ENCODE measurements at places on chromosomes 4 and X. TPM values are rescaled to one million over a fixed set of nuclear protein-coding genes. Genes with fewer than 3 reads are reported as not detected.

GRCh38 chrX:83416273-83416672 is 91.8 kb upstream of the POU3F4 start:
- no peak for DNase-seq

- DNase-seq = no peak
Measured at GRCh38 chr4:1325681-1326635, 21.1 kb upstream of the UVSSA start.

DNA sequence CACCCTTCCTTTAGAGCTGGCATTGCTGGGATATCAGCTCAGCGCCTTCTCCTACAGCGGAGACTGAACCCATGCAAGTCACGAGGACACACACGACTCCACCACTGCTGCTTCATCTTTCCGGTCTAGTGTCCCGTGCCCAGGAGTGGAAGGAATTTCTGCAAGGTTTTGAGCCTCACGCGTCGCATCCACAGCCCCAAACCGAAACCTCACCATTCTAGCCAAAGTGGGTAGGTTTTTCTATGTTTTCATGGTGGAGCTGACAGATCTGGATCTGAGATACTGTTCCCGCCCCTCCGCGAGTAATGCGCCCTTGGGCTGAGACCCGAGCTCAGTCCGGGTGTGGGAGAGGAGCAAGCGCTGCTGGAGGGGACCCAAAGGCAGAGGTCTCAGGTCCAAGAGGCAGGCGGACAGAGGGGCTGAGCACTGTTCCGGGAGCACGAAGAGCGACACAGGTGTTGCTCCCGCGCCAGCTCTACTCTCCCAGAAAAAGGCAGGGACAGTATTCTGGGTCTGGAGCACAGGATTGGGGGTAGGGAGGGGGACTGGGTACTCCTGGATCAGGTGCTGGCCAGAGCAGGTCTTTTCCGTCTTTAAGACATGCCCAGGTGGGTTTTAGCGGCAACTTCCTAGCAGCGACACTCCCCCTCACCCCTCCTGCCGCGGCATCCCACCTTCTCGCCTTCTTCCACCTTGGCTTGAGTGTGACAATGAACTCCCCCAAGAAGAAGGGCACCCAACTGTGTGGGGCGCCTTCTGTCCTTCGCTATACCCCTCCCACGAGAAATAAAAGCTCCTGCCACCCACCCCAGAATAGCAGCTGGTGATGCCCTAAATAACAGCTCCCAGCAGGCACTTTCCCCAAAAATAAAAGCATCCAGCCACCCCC is 1.8 kb downstream of the EPHA5 start:
- no peak for DNase-seq

- no peak for DNase-seq
Measured at GRCh38 chrX:78643096-78643495, 16.0 kb downstream of the RTL3 start.

DNA sequence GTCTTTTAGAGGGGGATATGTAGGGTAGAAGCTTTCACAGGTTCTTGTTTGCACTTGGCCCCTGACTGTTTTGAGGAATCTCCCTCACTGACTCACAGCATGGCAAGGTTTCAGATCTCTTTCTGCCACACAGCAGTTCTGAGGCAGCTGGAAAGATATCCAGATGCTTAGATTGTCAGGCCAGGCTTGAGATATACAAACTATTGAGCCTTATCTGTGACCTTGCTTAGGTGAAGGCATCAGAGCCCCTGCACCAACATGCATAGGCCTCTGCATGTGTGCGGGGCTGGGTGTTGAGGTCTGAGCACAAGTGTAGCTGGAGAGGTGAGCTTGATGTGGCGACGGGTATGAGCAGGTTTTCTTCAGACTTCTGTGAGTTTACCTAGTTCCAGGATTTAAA is 80.9 kb upstream of the MSANTD1 start:
- DNase-seq = no peak

DNA sequence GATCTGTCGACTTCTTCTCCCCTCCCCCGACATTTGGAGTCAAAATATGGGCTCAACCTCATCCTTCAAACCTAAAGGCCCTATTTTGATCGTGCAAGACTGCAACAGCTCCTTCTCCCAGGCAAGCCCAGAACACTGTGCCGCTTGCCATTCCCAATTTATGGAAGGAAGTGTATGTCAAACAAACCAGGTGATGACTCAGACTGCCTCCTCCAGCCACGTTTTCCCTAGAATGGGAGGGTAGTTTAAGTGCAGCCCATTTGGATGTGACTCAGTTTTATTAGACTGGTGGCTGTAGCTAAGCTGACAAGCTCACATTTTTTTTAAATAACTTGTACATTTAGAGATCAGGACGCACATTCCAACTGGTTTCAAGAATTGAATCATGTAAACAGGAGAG is 570.4 kb upstream of the DIPK2B start:
- no peak for DNase-seq

DNA sequence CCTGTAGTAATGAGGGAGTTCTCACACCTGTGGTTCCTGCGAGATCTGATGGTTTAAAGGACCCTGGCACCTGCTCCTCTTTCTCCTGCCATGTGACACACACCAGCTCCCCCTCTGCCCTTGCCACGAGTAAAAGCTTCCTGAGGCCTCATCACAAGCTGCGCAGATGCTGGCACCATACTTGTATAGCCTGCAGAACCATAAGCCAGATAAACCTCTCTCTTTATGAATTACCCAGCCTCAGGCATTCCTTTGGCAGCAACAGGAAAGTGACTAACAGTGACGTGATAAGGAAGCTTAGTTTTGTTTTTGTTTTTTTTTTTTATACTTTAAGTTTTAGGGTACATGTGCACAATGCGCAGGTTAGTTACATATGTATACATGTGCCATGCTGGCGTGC is 130.9 kb downstream of the AFAP1 start:
- DNase-seq = no peak

DNA sequence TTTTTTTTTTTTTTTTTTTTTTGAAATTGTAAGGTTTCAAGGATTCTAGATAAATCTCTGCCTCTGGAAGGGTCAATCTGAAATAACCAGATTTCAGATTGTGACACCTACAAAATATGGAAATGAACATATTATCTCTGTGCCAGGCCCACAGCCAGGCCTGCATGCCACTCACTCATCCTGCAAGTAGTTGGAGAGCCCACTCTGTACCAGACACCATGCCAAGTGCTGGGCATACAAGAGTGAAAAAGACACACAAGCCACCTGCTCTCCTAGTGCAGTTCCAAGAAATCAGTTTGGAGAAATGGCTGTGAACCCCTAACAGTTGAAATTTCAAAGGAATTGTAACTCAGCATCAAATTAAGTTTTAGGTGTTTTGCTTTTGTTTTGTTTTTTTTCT is 145.9 kb upstream of the NOCT start:
- DNase-seq = no peak

DNA sequence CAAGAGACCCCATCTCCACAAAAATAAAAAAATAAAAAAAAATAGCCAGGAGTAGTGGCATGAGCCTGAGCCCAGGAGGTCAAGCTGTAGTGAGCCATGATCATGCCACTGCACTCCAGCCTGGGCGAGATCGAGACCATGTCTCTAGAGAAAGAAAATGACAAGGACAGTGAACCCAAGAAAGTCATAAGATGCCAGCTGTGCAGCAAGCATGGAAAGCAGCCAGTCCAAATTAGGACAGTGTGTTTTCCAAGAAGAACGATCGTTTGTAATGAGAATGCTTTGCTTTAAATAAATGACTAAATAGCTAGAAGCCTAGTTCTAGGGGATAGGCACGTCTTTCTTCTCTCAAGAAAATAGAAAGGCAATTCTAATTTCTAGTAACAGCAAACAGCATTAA is 58.4 kb upstream of the MSANTD1 start:
- no peak for DNase-seq

DNA sequence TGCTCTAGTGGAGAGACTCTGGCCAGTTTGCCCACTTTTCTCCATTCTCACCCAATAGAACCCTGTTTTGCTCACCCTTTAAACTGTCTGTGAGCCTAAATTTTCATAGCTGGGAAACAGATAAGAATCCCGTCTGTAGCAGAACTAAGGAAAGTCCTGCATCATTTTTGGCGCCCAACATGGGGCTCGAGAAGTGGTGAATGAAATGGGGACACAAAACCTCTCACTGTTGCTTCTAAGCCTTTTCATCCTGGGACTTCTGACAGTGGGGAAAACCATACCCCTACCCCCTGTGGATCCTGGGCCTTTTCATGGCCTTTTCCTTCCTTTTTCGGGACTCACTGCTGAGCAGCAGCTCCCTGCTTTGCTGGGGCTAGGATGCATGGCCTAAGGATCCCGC is 189.9 kb downstream of the INPP4B start:
- DNase-seq = no peak

DNA sequence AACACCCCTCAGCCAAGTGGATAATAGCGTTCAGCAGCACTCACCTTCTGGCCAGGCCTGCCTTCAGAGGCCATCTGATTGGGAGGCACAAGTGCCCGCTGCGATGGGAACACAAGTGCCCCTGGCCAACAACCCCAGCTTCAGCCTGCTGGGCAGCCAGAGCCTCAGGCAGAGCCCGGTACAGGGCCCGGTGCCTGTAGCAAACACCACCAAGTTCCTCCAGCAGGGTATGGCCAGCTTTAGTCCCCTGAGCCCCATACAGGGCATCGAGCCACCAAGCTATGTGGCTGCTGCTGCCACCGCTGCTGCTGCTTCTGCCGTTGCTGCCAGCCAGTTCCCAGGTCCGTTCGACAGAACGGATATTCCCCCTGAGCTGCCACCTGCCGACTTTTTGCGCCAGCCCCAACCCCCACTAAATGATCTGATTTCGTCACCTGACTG is 55.9 kb upstream of the MTM1 start:
- DNase-seq = no peak

DNA sequence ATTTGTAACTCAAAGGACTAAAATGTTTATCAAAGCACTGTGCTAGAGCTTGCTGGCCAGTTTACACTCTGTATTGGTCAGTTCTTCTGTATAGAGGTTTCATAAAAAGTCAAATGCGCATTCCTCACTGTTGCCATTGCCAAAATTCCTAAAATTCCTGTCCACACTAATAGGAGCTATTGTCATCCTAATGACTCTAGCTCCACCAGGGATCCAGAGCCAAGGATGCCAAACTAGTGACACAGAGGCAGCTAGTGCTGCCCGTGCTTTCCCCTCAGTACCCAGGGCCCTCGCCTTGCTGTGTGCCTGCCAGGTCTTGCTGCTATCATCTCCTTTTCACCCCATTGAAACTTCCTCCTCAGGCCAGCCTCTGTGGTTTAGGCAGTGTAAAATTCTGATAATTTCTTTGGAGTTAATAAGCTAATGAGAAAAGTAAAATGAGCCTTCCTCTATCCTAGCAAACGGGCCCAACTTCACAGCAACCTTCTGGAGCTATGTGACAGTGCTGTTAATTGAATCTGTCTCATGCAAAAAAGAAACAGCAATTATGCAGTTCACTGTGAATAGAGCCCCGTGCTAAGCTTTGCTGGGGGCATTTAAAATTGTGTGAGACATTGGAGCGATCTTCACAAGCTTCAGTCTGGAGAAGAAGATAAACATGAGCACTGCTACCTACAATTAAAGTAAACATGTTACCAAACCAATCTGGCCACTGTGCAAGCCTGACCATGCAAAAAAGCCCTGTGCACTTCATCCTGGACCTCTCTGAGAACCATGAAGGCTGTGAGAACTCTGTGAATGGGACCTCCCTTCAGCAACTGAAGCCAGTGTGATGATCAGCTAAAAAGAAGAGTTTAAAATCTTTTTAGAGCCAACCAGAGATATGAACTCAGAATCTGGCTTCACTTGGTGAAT is 43.1 kb upstream of the FGF2 start:
- DNase-seq = no peak

DNA sequence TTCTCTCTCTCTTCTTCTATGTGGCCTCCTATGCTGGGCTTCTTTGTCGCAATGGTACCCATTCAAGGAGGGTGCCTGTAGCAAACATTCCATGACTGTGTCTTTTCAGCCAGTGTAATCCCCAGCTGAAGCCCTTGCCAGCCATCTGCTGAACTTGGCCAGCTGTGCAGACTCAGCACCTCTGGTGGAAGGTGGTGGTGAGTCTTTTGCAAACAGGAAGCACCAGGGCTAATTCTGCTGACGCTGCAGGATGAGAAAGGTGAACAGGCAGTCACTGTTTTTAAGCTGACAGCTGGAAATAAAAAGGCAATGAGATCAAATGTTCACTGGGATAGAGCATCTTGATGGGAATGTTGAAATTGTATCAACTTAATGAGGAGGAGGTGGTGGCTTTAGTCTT is 298.7 kb upstream of the CLNK start:
- DNase-seq = no peak

- no peak for DNase-seq
Measured at GRCh38 chrX:12945494-12945893, 29.4 kb upstream of the TMSB4X start.

DNA sequence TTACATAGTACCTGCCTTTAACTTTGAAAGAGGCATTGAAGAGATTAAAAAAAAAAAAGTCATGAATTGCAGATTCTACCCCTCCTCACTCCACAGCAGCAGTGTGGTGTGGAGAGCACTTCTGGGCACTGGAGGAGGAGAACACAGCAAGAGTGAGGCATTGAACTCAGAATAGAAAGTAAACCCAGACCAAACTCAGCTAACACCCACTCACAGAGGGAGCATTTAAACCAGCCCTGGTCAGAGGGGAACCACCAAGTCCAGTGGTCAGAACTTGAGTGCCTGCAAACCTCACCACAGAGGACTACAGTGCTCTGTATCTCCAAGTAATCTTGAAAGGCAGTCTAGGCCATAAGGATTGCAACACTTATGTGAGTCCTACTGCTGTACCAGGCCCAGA is 15.6 kb upstream of the UGT2A1 start:
- DNase-seq = no peak

- DNase-seq = no peak
Measured at GRCh38 chr4:102322736-102323135, 22.5 kb downstream of the SLC39A8 start.

DNA sequence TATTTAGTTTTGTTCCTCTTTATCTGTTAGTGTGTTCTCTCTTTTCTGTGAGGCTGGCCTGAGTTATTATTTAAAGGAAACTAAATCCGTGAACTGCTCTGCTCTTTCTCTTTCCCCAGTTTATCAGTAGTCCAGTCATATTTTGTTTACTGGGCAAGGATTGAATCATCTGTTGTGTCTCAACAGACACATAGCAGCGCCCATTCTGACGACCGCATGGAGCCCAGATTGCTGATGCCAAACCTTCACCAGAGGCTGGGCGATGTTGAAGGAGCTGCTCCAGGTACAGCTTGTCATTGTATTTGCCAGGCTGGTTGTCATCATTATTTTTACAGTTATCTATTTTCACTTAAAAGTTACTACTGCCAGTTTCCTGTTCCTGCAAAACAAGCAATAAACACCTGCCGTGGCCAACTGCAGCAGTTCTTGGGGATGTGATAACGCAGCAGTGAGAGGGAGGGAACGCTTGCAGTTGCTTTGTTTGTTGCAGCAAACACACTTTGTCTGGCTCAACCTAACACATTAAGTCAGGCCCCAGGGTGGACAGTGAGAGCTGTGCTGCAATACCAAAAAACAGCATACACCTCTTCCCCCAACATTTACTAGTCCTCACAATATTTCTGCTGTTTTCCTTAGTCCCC is 10.1 kb downstream of the REELD1 start:
- no peak for DNase-seq

GRCh38 chr4:145935253-145936141 is 3.1 kb downstream of the ZNF827 start:
- no peak for DNase-seq

- no peak for DNase-seq
Measured at GRCh38 chr4:169269916-169270809, 593 bp downstream of the SH3RF1 start.

AFP gene
- total RNA-seq = not detected

LANCL3 gene
- total RNA-seq = 0.35 TPM

CLNK gene
- not detected for total RNA-seq

CXorf38 gene
- total RNA-seq = 14.0 TPM

CT55 gene
- total RNA-seq = not detected

SLC10A3 gene
- total RNA-seq = 30.4 TPM

NEXMIF gene
- 0.51 TPM for total RNA-seq

MAGEA11 gene
- not detected for total RNA-seq

SPANXA2 gene
- total RNA-seq = not detected

DCAF12L1 gene
- total RNA-seq = not detected

Measured in mesenteric fat pad (tissue), 1 donor.